ENCODE measurements at places on chromosomes 11 and 22.
A peak's percentile ranks its signal among the peaks of the same experiment; 100 is the strongest.

DNA sequence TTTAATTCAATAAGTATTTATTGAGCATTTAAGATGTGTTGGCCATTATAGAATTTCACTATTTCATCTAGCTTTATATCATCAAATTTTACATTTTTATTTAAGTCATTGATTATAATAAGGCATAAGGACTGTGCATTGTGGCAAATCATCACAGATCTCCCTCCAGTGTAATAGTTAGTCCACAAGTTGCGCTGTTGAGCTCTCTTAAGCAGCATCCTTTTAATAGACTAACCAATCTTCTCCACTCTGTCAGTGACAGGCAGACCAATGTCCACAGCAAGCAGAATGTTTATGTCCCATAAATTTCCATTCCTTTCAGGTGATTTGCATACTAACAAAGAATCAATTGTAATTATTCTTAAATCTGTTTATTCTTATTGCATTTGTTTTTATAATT, 595.3 kb upstream of the CCDC90B start:
- no peak for DNase-seq

DNA sequence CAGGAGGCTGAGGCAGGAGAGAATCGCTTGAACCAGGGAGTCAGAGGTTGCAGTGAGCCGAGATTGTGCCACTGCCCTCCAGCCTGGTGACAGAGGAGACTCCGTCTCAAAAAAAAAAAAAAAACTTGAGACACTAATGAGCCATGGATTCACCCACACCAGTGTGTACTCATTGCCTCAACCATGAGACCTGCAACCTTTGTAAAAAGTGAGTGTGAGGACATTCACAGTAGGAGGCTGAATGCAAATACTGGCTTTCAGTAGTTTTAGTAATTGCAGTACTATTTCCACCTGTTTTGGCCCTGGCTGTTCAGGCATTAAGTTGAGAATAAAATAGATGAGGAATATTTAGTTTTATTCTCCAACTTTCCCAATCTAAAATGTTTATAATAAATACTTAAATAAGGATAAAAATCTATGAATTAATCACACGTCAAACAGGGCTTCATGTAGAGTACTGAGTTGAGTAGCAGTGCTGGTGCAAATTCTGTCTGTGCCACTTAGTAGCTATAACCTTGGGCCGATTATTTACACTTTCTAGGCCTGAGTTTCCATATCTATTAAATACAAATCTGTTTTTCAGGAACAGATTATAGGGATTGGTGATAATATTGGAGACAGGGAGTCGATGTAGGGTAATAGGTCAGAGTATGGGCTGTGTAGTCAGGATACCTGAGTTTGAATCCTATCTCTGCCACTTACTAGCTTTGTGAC, 72.8 kb downstream of the PPP2R1B start:
- DNase-seq, result no peak

DNA sequence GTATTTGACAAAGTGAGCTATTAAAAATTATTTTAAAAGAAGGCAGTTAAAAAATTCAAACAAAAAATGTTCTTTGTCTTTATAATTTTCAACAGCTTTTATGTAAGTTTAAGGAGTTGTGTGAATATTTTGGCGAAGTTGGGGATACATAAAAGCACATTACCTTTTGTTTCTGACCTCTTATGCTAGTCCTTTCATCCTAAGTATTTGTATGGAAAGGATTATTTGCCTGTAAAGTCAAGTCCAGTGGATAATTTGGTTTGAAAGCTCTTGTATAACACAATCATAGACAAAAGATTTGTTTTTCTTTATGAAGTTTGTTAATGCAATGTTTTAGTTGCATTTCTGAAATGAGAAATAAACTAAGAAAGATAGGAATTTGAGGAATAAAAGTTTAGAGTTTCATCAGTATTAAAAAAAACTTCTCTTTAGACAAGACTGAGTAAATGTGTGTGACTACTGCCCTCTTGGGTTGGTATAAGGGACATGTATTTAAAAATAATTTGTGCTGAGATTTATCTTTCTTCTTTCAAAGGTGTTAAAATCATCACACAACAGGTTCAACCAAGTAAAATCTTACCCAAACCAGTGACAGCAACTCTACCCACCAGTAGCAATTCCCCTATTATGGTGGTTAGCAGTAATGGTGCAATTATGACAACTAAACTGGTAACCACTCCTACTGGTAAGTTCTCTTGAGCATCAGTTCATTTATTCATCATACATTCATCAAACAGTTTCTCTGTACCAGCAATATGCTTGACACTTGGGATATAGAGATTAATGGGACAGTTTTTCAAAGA, 68.2 kb downstream of the EMSY start:
- no peak for DNase-seq

DNA sequence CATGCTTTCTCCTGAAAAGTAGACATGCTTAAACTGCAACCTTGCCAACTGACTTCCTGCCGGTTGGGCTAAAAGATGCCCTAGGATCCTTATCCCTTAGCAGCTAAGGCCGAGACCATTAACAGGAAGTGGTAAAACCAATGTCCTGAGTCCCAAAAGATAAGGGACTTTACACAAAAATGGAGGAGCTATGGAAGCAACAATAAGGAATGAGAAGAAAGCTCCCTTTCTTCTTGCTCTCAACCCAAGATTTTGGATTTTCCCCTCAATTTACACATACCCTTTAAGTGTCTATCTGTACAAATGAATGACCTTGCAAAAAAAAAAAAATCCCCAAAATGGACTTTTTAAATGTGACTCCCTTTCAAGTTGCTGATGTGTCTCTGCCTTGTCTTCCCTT, 11.1 kb downstream of the MRPL17 start:
- DNase-seq, result no peak

GRCh38 chr11:72770799-72771198, 18.6 kb upstream of the ARAP1 start:
- no peak for DNase-seq

GRCh38 chr11:11532574-11532973, 89.2 kb downstream of the GALNT18 start:
- no peak for DNase-seq

GRCh38 chr11:2533587-2534133, 88.9 kb downstream of the KCNQ1 start:
- DNase-seq, result peak; percentile 12

DNA sequence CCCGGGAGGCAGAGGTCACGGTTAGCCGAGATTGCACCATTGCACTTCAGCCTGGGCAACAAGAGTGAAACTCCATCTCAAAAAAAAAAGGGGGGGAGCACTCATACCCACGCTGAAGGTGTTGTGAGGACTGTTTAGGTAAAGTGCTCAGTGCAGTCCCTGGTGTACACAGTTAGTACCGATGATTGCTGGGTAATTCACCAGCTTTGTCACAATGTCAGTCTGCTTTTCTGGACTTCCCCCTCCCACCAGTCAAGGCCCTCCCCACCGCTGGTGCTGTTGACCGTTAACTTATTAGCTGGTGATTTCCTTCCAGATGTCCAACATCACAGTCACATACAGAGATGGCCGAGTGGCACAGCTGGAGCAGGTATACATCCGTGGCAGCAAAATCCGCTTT, 11.9 kb downstream of the SNRPD3 start:
- DNase-seq, result no peak

DNA sequence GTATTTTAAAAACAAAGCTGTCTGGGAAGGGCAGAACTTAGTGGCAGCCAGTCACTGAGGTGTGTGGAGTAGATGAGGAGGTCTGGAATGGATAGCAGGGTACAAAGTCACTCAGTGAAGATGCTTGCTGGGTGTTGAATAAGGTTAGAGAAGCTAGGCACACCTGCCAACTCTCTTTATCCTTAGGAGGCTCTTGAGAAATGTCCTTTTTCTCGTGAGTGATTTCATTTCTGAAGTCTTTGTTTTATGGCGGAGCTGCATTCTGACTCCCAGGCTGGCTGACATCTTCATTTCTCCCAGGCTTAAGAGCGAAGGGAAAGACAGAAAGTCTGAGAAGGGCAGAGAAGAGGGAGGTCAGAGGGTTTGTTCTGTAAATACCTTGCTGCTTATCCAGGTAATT, 31.0 kb downstream of the CECR2 start:
- no peak for DNase-seq
